ENCODE measurements at places on chromosomes 16 and 17.
A peak's percentile ranks its signal among the peaks of the same experiment; 100 is the strongest.

GRCh38 chr17:58267347-58268324 is 13.1 kb downstream of the MPO start:
- DNase-seq, result no peak

- no peak for DNase-seq
These were observed 23.5 kb downstream of the CACNA1H start for GRCh38 chr16:1176280-1176897.

GRCh38 chr17:7060165-7060891 is 16.4 kb upstream of the SLC16A11 start:
- no peak for DNase-seq

DNA sequence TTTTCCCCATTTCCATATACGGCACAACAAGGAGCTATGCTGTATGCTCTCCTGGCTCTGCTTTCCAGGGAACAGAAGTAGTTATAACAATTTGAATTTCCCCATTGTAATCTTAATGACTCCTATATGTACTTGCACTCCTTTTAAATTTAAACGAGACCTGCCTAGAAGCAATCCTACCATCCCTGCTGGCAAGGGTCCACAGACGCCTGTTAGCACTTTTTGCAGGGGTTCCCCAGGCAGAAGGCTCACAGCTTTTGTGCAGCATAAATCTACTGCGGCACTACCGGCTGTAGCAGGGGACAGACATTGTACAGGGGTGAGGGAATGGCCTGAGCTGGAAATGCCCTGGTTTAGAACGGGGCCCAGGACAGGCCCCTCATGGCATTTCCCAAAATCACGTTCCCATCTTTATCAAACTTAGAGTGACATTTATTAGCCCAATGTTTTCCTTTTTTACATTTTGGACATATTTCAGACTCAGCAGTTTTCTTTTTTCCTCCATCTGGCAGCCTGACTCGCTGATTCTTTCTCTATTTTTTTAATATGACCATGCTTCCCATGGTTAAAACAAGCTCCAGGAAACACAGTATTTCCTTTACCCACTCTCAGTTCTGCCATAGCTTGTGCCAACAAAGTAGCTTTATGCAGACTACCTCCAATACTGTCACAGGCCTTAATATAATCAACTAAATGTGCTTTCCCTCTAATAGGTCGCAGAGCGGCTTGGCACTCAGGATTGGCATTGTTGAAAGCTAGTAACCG is 35.4 kb upstream of the USP22 start:
- DNase-seq, result no peak

DNA sequence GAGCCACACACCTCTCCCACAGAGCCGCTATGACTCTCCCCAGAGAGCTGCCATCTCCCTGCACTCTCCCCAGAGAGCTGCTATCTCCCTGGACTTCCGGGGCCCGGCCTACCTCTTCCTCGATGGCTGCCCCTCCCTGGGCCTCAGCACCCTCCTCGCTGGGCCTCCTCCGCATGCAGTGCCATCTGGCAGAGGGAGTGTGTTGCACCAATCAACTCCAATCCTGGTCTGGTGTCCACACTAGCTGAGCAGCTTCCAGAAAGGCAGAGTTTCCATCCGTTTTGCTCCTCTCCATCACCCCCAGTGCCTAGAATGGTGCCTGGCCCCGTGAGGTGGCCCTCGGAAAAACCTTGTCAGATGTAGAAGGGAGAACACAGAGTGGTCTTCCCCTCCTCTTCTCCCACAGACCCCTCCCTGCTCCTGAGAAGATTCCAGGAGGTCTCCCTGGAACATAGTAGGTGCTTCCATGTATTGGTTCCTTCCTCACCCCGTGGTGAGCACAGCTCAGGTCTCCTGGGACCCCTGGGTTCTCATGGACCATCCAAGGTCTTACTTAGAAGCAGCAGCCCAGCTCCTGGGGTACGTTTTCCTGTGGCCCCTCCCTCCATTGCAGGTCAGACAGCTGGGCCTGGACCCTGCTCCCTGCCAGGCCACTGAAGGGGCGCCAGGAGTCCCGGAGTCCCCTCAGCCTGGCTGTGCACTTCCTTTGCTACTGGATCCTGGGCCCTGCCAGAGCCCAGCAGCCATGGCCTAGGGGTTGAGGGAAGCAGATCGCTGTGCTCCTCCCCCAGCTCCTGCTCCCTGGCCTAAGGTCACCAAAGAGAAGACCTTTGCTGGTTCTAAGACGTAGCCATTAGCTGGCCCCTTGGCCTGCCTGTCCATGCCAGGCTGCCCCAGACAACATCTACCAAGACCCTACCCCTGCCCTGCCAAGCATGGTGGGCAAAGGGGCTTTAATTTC is 233.8 kb upstream of the GSE1 start:
- peak; percentile 43 for DNase-seq

DNA sequence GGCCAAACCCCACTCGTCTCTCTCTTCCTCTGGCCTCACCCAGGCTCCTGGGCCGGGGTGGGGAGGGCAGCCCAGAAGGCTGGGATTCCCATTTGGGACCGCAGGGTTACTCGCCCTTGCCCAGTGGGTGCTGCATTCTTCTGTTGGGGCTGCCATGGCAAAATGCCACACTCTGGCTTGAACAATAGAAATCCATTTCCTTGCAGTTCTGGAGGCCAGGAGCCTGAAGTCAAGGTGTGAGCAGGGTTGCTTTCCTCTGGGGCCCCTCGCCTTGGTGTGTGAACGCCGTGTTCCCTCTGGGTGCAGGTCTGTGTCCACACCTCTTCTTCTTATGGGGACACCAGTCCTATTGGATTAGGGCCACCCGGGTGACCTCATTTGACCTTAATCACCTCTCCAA is 105.8 kb upstream of the GSE1 start:
- no peak for DNase-seq

GRCh38 chr16:74079232-74079586 is 217.4 kb upstream of the PSMD7 start:
- no peak for DNase-seq

GRCh38 chr17:16027708-16028584 is 28.3 kb downstream of the TTC19 start:
- DNase-seq, result peak; percentile 45

DNA sequence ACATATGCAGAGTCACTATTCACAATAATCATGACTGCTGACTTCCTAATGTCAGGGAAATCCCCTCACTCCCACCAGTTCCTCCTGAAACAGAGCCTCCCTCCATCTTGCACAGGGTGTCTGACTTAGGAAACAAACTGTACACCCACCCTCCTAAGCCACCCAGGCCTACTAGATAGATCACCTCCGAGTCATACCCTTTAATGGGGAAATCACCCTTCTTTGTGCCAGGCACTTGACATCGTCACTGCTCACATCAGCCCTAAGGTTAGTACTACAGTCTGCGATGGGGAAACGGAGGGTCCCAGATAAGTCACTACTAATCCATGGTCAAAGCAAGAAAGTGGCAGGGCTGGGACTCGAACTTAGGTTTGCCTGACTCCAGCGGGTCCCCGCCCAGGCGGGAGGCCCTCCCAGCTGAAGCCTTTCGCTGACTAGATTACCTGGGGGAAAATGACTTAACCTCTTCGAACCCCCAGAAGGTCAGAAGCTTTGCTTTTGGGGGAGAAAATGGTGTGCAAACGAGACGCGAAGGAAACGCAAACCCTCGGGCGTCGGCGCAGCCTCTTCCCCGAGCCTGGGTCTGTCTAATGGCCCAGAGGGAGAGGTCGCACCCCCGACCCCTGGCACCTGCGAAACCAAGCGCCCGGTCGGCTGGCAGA is 3.4 kb upstream of the MLLT6 start:
- peak; percentile 55 for DNase-seq

DNA sequence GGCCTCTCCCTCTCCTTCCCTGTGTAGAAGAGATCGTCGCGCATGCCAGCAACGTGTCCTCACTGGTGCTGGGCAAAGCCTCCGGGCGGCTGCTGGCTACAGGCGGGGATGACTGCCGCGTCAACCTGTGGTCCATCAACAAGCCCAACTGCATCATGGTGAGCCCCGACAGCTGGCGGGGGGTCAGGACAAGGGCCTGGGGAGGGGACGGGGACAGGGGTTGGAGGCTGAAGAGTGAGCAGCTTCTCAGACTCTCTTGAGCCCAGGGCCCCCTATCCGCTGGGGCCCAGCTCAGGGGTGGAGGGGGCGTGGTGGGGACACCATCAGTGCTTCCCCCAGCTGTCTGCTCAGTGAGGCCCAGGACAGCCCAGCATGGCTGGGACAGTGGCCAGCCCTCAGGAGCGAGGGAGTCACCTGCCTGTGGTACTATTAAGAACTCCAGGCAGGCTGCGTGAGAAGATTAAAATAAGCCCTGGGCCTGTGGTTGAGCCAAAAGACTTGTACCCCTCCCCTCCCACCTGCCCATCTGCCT is 6.2 kb downstream of the KATNB1 start:
- DNase-seq, result peak; percentile 71

DNA sequence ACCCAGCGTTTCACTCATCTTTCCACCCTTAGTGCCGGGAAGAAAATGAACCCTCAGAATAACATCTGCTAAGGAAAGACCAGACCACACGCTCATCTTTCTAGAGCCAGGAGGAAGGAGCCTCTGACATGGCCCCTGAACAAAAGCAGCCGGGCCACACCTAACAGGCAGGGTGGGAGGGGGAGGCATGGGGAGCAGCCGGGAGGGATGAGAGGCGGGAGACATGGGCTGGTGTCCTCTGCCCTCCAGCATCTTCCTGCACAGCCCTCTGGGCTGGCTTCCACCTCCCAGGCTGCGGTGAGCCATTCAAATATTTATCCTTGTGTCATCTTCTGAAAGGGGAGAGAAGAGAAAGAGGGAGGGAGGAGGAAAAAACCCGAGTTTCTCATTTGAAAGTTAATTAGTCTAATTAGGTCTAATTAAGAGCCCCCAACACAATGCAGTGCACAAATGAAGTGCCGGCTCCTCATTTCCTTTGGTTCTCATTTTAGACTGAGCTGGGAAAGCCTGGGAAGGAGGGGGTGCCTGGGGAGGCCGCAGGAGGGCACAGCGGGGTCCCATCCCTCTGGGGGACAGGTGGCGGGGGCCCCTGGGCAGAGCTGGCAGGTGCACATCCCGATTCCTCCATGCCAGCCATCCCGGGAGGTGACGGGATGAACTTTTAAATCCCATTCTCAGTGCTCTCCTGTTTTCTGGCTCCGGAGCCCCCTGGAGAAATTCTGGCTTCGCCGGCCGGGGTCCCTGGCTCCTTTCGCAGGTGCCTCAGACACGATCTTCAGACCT is 90.5 kb downstream of the ENGASE start:
- peak; percentile 50 for DNase-seq

DNA sequence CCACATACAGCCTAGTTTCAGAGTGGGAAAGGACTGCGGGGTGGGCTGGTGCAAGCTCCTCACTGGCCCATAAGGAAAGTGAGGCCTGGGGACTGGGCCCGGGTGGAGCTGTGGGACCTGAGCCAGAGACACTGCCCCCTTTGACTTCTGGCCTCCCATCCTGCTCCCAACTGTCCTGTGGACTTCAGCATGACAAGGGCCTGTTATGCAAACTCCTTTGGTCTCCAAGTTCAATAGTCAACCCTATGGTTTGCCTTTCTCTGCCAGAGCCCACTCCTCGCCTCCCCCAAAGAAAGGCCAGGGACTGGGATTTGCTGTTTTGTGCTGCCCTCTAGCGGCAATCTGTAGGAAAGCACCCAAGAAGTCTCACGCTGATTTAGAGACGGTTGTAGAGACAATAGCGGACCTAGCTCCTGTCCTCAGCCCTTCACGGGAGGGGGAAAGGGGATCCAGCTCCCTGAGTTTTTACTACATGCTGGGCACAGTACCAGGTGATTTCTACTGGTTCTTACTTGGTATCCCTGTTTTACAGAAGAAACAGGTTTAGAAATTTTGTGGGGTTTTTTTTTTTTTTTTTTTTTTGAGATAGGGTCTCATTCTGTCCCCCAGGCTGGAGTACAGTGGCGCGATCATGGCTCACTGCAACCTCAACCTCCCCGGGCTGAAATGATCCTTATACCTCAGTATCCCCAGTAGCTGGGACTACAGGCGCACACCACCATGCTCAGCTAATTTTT is 1.2 kb upstream of the TLCD3B start:
- DNase-seq, result peak; percentile 33

DNA sequence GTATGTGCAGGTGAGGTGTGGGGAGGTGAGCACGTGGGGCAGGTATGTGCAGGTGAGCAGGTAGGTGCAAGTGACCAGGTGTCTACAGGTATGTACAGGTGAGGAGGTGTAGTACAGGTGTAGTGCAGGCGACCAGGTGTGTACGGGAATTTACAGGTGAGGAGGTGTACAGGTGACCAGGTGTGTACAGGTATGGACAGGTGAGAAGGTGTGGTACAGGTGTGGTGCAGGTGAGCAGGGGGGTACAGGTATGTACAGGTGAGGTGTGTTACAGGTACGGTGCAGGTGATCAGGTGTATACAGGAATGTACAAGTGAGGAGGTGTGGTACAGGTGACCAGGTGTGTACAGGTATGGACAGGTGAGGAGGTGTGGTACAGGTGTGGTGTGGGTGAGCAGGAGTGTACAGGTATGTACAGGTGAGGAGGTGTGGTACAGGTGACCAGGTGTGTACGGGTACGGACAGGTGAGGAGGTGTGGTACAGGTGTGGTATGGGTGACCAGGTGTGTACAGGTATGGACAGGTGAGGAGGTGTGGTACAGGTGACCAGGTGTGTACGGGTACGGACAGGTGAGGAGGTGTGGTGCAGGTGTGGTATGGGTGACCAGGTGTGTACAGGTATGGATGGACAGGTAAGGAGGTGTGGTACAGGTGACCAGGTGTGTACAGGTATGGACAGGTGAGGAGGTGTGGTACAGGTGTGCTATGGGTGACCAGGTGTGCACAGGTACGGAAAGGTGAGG is 12.8 kb upstream of the DBNDD1 start:
- DNase-seq, result no peak

DNA sequence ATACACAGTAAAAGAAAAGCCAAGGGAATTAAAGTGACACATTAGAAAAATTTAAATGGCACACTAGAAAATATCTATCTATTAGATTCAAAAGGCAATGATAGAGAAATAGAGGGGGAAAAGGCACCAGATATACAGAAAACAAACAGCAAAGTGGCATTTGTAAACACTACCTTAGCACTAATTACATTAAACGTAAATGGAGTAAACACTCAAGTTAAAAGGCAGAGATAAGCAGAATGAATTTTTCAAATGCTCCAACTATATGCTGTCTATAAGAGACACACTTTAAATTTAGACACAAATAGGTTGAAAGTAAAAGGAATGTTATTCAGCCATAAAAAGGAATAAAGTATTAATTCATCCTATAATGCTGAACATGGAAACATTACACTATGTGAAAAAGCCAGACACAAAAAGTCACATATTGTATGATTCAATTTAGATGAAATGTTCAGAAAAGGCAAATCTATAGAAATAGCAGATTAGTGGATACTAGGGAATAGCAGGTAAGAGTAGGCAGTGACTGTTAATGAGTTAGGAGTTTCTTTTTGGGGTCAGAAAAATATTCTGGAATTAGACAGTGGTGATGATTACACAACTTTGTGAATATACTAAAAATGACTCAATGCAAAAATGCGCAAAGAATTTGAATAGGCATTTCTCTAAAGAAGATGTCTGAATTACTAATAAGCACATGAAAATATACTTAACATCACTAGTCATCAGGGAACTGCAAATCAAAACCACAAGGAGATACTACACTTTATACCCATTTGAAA is 92.4 kb downstream of the BRIP1 start:
- no peak for DNase-seq

GRCh38 chr16:84940670-84941551 is 70.4 kb downstream of the ZDHHC7 start:
- DNase-seq, result no peak
